RPMI7951 (cell line): ENCODE measurements at places on chromosomes 2 and 18. TPM values are rescaled to one million over a fixed set of nuclear protein-coding genes. Genes with fewer than 3 reads are reported as not detected.

Gene TRABD2A
- total RNA-seq = 5.3 and 7.1 TPM in 2 replicates

Gene RPRM
- total RNA-seq = not detected in 2 replicates

Gene SERPINB10
- total RNA-seq = 0.10 and 0.60 TPM in 2 replicates

Gene KCNS3
- 44.5 and 52.8 TPM in 2 replicates for total RNA-seq

Gene PSMA8
- not detected in 2 replicates for total RNA-seq

Gene PXDN
- 272 and 304 TPM in 2 replicates for total RNA-seq

Gene MDH1B
- total RNA-seq = 1.2 TPM in 2 replicates

Gene CCDC85A
- not detected in 2 replicates for total RNA-seq

Gene CNDP1
- not detected in 2 replicates for total RNA-seq

Gene NAGK
- 97.0 and 121 TPM in 2 replicates for total RNA-seq

Gene POTEC
- not detected in 2 replicates for total RNA-seq

Gene HOXD12
- not detected in 2 replicates for total RNA-seq

Gene PTRHD1
- total RNA-seq = 56.4 and 72.4 TPM in 2 replicates

Gene ZNF804A
- 0.10 and 0.24 TPM in 2 replicates for total RNA-seq

Gene ZSWIM2
- total RNA-seq = not detected in 2 replicates

Gene CRYGD
- total RNA-seq = not detected in 2 replicates

Gene GAREM2
- 0.88 and 1.8 TPM in 2 replicates for total RNA-seq

Gene CHST9
- total RNA-seq = not detected in 2 replicates

Gene ACYP2
- 19.2 and 20.6 TPM in 2 replicates for total RNA-seq

Gene NPHP1
- 9.6 and 12.8 TPM in 2 replicates for total RNA-seq

Gene CHRNG
- total RNA-seq = not detected in 2 replicates

Gene EMX1
- total RNA-seq = not detected in 2 replicates

Gene DOCK10
- 42.8 and 45.6 TPM in 2 replicates for total RNA-seq

Gene SERPINB3
- total RNA-seq = 0.20 TPM in 1 of 2 replicates, not detected in the other

Gene GLB1L
- total RNA-seq = 30.0 and 35.0 TPM in 2 replicates

Gene NT5DC4
- not detected in 2 replicates for total RNA-seq

Gene STK17B
- total RNA-seq = 69.9 and 75.5 TPM in 2 replicates

Gene GKN2
- not detected in 2 replicates for total RNA-seq

Gene AQP12A
- total RNA-seq = not detected in 2 replicates

Gene SLC23A3
- total RNA-seq = 0.59 TPM in 1 of 2 replicates, not detected in the other

Gene AMER3
- not detected in 2 replicates for total RNA-seq

Gene BMPR2
- total RNA-seq = 28.7 and 32.4 TPM in 2 replicates

Gene COPS9
- total RNA-seq = 400 and 466 TPM in 2 replicates

Gene CYRIA
- 0.12 and 0.20 TPM in 2 replicates for total RNA-seq

Gene CAPN14
- 0.96 and 1.3 TPM in 2 replicates for total RNA-seq

Gene CLASP1
- 26.1 and 35.6 TPM in 2 replicates for total RNA-seq

Gene HAAO
- not detected in 2 replicates for total RNA-seq

Gene GPC1
- 13.9 and 24.1 TPM in 2 replicates for total RNA-seq

Gene DSG4
- not detected in 2 replicates for total RNA-seq

Gene SLC8A1
- 6.4 and 8.5 TPM in 2 replicates for total RNA-seq

Gene THSD7B
- total RNA-seq = 2.1 and 2.8 TPM in 2 replicates

Gene CABYR
- total RNA-seq = 9.7 and 15.6 TPM in 2 replicates

Gene TMEM169
- 2.2 and 2.9 TPM in 2 replicates for total RNA-seq

Gene STARD6
- total RNA-seq = 0.84 and 0.88 TPM in 2 replicates

Gene HDLBP
- total RNA-seq = 403 and 467 TPM in 2 replicates

Gene ZDBF2
- total RNA-seq = 9.6 and 10.0 TPM in 2 replicates

Gene LYPD6B
- total RNA-seq = 21.6 and 25.9 TPM in 2 replicates

Gene CXCR4
- total RNA-seq = not detected in 2 replicates

Gene GALNT13
- not detected in 2 replicates for total RNA-seq

Gene PROKR1
- total RNA-seq = not detected in 2 replicates

Gene CFC1
- not detected in 2 replicates for total RNA-seq

Gene PFN4
- total RNA-seq = 2.4 and 3.4 TPM in 2 replicates

Gene FAM124B
- not detected in 2 replicates for total RNA-seq

Gene REG1A
- total RNA-seq = not detected in 2 replicates

Gene PNPT1
- 36.1 and 44.6 TPM in 2 replicates for total RNA-seq

Gene SCYGR4
- total RNA-seq = not detected in 2 replicates
